ENCODE measurements at places on chromosomes 12 and 14.

DNA sequence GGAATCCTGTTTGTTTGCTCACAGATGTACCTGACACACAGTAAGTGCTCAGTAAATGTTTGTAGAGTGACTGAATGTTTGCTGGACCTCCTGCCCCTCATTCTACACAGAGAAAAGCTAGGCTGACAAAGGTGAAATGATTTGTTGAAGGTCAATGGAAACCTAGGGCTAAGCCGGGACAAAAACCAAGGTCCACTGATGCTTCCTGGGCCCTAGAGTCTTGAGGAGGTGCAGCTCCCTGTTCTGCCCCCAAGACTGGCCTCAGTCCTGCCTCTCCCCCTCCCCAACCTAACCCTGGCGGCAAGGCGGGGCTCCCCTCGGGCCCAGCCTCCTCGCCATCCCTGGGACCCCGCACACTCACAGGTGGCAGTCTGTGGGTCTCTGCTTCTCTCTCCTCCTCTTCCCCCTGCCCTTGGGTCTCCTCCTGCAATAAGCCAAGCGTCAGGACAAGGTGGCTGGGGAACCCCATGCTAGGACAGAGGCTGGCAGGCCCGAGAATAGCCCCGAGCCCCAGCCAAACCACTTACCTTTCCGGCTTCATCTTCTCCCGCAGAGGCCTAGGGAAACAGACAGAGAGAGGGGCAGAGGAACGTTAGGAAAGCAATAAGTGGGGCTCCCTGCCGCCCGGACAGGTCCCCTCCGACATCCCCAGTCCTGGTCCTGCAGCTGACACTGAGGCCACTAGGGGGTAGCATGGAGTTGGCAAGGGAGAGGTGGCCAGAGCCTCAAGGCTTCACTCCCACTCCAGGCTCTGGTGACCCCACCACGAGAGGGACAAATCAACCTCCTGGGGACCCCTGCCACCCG is 9.3 kb downstream of the PGF start:
- peak; percentile 50 for DNase-seq

- no peak for DNase-seq
These were observed 142.1 kb downstream of the TTC7B start for GRCh38 chr14:90674043-90674670.

GRCh38 chr12:91718326-91718725 is 427.3 kb downstream of the BTG1 start:
- DNase-seq = no peak

DNA sequence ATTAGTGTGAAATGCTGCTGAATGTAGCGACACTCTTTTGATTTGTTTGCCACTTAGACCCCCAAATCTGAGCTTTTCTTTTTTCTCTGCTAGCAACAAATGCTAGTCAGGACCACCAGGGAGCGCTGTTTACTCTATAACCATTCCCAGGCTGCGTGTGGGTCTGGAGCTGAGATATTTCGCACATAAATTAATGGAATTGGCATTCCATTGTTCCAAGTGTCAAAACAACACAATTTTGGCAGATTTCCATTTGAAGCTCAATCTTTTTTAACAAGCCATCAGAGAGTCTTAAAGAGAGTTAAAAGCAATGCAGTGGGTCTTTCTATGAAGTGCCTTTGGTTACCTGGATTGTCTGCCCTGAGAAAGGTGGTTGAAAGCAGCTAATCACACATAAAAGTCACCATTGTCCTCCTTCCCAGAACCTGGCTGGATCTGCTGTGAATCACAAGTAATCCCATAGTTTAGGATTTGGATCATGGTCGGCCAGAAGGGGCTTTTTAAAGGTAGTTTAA is 7.4 kb upstream of the TMEM132C start:
- DNase-seq = no peak

DNA sequence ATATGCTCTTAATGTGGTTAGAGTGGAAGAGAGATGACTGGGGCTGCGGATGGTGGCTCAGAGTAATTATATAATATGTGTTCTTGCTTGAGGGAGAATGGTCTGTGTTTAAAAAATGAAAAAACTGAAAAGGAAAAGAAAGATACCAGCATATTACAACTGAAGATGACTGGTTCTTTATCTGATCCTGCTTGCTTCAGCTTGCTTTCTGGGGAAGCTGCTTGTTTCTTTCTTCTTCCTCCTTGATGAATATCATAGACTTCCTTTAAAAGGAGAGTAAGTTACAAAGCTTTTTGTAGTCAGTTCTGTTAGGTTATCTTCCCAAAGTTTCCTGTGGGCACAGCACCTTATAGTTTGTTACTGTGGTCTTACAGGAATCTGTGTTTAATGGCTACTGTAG is 210.9 kb downstream of the ERC1 start:
- peak; percentile 27 for DNase-seq

DNA sequence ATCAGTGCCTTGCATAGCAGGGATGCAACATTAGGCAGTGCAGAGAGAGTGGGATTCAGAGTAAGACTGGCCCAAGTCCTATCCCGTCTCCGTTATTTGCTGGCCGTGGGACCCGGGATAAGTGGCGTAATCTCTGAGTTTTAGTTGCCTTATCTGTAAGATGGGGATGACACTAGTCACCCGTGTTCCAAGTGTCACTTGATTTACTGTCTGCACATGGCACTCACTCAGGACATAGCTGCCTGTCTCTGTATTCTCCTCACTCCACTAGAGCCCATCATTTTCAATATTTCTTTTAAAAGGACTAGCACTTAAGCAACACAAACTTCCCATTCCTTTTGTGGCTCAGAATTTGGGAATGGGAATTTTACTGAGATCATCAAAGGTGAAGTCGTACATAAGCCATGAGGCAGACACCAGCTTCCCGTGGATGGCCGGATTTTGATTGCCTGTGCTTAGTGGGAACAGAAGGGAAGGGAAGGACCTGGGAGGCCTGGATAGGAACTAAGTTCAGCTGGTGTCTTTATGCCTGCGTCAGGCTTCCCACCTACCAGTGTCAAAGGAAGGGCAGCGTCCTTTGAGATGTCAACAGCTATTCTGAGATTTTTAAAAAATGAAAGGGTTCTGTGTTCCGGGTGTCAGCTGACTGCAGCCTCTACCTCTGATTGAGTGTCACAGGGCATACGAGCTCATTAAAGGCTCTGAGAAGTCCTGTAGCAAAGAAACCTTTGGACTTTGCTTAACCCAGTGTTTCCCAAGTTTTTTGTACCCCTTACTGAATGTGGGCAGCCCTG is 361.4 kb downstream of the CACNA1C start:
- no peak for DNase-seq

- no peak for DNase-seq
These were observed 1493.6 kb downstream of the AACS start for GRCh38 chr12:126558810-126559209.
